ENCODE measurements at places on chromosomes 3 and 15.

DNA sequence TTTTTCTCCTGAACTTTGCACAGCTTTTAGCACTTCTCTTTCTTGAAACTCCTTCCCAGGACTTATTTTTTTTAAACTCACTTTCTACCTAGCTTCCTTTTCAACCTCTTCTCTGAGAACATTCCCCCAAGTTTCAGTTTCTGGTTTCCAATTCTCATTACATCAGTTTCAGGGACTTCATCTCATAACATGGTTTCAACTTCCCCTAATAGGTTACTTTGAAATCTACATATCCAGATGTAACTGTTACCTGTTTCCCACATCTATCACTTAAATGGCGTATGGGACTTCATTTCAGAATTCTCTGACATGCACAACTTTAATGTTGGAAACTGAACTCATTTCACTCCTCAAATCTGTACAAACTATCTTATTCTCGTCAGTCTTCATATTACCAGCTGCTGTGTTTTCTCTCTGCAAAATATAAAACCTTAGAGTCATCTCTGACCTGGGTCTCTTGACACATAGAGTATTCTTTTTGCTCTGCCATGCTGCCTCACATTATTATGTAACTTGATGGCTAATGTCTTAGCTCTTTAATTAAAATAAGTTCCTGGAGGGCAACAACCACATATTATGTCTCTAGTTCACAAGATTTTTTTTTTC lies 58.4 kb downstream of the NME9 start:
- no peak for DNase-seq

DNA sequence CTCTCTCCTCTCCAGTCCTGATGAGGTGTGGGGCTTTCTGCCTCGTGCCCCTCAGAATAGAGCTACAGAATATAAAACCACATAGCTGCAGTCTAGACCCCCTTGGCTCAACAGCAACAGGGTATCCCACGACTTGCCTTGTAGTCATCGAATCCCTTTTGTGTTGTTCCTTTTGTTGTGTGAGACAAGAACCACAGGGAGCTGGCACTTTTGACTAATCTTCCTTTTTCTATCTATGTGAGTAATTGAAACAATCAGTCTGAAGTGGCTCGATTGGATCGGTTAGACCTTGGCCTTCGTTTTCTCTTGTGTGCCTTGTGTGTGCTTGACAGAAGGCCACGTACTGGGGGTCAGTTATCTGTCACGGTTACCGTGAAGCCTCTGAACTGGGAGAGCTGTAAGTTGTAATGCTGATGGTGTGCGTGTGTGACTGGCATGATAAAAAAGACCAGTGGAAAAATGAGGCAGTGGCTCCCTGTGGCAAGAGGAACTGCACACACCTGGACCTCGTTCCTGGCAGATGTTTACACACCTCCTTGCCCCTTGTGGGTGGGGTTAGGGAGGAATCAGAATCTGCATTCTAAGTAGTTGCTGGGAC lies 23.2 kb upstream of the IQCF6 start:
- no peak for DNase-seq

- no peak for DNase-seq
These were observed 37.7 kb upstream of the SLC41A3 start for GRCh38 chr3:126121632-126122031.

GRCh38 chr15:71197620-71198019 lies 82.3 kb downstream of the THSD4 start:
- DNase-seq: no peak

GRCh38 chr3:11624161-11624560 lies 19.6 kb downstream of the VGLL4 start:
- peak; percentile 38 for DNase-seq

GRCh38 chr3:134375582-134376384 lies 1.5 kb upstream of the AMOTL2 start:
- DNase-seq: no peak

DNA sequence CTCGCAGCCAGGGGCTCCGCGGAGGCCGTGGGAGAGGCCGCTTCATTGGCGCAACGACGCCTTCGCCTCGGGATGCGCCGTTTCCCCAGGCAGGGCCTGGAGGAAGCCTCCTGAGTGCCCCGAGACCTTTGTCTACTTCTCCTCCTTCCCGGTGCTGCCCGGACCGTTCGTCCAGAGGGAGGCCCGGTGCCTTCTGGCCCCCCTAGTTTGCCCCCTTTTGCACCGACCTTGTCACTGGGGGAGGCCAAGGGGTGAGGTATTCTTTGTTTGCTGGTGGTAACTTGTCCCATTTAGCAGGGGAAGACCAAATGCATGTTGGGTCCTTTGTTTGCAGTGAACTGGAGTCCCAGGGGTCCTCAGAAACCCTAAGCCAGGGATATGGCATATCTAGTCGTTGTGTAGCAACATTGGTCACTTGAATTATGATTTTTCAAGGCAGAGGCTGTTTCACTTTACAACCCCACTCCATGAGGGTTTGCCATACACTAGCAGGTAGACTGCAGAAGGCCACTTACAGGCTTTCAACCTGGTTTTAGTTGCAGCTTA lies 615 bp downstream of the DHX30 start:
- DNase-seq: peak; percentile 7

DNA sequence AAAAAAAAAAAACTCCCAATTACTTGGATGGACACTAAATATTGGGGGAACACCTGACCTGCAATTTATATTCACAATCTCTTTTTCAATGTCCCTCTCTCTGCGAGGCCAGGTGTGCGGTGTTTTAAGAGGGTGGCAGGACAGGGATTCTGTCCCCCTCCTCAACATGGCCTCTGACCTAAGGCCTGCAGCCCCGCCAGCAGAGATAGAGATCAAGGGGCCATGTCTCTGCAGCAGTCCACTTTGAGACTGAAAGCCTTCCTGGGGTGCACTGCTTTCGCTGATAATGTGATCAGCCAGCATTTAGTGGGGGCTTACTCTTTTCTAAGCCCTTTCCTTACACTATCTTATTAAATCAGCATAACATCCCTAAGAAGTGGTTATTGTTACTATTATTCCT lies 419.9 kb downstream of the OCA2 start:
- DNase-seq: no peak

GRCh38 chr15:94023531-94023930 lies 207.8 kb upstream of the MCTP2 start:
- DNase-seq: peak; percentile 72

GRCh38 chr15:92161039-92161670 lies 232.5 kb upstream of the ST8SIA2 start:
- no peak for DNase-seq

- peak; percentile 99 for DNase-seq
These were observed 46.1 kb downstream of the BTD start for GRCh38 chr3:15647611-15648167.

- peak; percentile 77 for DNase-seq
These were observed 7.4 kb upstream of the SH3BP5 start for GRCh38 chr3:15339786-15340215.

- DNase-seq: no peak
These were observed 7.0 kb downstream of the CRYGS start for GRCh38 chr3:186536883-186537844.

DNA sequence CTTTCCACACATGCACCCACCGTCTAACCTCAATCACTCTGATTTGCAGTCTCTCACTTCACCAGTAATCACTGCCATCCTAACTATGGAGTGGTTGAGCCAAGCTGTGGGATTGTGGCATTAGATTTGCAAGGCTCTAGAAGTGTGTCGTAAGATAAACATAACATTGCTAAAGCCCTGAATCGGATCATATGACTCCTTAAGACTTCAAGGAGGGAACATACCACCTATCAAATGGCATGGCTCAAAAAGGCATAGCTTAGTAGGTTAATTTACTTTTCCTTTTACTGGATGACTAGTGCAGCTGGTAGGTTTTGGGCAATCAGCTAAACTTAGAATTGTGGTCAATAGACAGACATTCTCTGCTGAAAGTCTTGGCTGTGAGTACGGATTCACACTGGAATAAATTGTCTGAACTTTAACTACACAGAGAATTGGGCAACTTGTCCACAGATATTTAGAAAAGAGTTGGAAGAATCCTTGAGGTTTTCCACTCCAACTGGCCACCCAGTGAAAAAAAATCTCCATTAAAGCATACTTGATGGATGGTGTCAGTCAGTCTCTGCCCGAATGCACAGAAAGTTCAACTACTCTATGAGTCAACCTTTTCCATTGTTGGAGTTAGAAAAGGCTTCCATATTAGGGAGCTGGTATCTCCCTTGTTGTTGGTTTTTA lies 476.7 kb upstream of the CBLB start:
- peak; percentile 99 for DNase-seq

GRCh38 chr3:122785231-122785630 lies 8.4 kb downstream of the HSPBAP1 start:
- no peak for DNase-seq

DNA sequence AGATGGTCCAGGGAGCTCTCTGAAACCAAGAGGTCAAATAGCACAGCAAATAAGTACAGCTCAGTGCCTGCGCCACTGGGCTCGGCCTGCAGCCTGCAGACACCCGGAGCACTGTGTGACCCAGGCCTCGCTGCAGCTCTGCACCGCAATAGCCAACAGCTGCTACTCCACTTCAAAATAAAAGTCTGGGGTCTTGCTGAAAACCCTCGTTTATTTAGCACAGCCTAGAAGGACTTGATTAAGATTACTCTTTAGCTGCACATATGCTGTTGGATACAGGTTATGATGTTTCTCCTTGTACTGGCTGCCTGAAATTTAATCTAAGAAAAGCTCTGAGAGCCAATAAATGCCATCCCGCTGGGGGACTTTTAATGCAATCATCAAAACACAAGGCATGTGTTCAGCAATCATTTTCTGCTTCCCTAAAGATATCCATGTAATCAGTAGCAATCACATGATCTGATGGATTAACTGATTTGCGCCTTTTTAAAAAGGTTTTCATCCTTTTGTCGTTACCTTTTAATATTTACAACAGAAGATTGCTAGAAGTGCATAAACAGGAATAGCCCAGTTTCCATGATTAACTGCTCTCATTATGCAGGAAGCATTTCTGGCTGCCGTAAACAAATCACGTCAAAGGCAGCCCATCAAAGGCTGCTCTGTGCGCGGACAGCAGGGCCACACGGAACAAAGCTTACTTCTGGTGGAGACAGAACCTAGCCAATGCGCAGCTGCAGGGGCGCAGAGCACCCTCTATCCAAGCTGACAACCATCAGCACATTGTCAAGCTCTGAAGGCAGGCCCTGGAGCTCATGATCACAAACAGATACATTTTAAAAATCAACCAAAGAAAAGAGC lies 58.8 kb downstream of the CLASP2 start:
- DNase-seq: peak; percentile 63

DNA sequence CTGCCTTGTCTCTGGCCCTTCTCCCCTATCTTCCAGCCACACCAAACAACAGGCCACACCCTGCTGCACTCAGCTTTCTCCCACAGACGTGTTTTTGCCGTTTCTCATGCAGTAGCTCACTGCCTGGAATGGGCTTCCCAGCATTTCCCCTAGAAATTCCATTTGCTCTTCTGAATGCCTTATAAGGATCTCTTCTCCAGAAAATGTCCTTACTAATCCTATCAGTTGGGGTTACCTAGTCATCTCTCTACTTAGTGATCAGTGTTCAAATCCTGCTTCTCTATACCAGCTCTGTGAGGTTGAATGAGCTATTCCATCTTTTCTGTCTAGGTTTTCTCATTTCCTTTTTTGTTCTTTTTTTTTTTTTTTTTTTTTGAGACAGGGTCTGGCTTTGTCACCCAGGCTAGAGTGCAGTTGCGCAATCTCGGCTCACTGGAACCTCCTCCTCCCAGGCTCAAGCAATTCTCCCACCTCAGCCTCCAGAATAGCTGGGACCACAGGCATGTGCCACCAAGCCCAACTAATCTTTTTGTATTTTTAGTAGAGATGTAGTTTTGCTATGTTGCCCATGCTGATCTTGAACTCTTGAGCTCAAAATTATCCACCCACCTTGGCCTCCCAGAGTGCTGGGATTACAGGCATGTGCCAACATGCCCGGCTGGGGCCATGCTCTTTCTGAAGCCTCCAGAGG lies 98.2 kb upstream of the CHD2 start:
- peak; percentile 96 for DNase-seq

DNA sequence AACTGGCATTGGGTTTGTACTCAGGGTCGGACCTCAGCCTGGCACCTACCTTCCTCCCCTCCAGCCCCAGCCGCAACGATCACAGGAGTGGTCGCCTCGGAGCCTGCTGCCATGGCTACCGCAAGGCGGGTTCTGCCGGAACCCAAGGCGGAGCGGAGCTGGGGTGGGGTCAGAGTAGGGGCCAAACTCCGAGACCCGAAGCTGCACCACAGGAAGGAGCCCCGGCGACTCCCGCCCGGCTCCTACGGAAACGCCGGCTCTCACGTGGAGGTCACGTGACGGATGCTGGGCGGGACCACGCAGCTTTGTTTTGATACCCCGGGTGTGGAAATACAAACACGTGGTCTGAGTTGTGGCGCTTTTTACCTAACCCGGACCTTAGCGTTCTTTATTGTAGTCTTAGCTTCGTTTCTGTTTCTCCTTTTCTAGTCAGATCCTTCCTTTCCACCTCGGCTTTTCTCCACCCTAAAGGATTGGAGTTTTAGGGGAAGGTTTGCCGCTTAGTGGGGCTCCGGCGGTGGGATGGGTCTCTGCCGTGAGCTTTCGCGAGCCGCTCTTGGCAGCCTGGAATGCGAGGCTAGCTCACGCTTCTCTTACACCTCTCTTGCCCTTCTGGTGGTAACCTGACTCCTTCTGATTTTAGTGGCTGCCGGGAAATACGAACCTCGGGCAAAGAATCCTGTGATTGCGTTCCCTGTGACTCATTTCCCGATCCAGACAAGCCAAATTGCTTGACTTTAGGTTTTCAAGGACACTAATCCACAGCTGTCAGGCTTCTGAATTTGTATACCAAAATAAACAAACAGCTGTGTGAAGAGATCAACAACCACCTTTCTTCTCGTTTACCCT lies at the start of gene HSPBAP1:
Gene HSPBAP1, minus strand, starts transcription at position 264 of the 849 bp plus-strand sequence. Its CDS starts 151 bp downstream, at position 113.
- DNase-seq: peak; percentile 87

DNA sequence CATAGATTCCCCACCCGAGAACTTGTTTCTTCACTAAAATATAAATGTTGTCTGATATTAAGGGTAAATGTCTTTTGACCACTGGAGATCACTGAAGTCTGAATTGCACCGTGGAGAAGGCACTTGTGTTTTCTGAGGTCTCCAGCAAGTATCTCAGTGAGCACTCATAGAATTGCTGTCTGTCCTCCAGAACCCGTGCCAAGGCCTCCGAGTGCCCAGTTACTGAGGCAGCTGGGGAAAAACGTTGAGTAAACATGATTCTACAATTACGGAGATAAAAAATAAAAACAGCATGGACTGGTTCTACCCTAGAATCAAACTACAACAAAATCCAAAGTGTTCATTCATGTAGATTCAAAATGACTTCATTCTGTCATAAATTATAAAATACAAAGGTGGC lies 60.0 kb downstream of the MLH1 start:
- DNase-seq: no peak

GRCh38 chr15:71768184-71768583 lies 42.2 kb upstream of the NR2E3 start:
- no peak for DNase-seq

- DNase-seq: no peak
These were observed 1.2 kb upstream of the RUBCN start for GRCh38 chr3:197737749-197738462.

- no peak for DNase-seq
These were observed 252 bp downstream of the SIN3A start for GRCh38 chr15:75451202-75451673.

- peak; percentile 28 for DNase-seq
These were observed 108.5 kb downstream of the ECT2 start for GRCh38 chr3:172859041-172859440.

Measured in fibroblast of upper back skin (primary cell).